NCI-H1930 (cell line): ENCODE measurements at places on chromosomes 3 and 15.
A peak's percentile ranks its signal among the peaks of the same experiment; 100 is the strongest.

DNA sequence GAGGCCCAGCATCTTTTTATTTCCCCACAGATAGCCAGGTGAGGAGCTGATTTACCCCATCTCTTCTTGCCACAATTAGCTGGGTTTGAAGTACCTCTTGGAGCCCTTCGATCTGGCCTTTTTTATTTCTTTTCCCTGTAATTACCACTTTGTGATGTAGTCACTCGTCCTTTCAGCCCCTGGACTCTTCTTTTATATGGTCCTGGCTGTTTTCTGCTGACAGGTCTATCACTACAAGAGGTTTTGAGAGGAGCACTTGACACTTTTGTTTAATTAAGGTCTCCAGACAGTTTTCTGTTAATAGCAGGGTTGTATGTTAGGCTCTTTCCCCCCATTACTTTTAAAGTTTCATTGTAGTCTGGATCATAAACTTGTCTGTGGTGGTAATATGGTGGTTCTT lies 11.8 kb downstream of the ATXN7 start:
- no peak for DNase-seq

- DNase-seq, result no peak
These were observed 10.3 kb upstream of the DNAJC13 start for GRCh38 chr3:132407025-132407424.

GRCh38 chr3:121274411-121274810 lies 271.4 kb downstream of the POLQ start:
- DNase-seq, result no peak

DNA sequence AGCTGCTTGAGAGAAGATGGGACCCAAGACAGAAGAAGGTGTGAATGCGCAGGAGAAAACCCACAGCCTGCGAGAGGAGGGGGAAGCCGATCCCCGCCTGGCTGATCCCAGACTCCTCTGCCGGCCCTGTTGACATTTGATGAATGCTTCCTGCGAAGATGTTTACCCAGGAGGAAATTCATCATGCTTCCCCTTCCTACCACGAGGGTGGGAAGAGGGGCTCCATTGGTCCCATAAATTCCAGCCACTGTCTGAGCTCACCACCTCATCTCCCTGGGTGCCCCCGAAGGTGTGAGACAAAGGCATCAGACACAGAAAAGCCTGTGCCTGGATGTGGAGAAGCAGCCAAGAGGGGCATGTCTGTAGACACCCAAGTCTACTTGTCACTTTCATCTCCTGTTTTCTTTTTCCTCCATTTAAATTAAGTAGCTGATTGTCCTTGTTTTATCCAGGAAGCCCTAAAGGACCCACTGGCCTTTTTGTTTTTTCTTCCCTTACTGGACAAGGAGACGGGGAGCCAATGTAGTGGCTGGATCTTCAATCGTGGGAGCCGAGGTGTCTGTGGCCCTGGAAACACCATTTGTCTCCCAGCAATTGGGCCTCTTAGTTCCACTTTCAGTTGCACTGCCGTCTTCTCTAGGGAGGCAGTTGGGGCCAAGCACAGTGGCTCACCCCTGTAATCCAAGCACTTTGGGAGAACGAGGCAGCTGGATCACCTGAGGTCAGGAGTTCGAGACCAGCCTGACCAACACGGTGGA lies 95.3 kb upstream of the HES1 start:
- no peak for DNase-seq

DNA sequence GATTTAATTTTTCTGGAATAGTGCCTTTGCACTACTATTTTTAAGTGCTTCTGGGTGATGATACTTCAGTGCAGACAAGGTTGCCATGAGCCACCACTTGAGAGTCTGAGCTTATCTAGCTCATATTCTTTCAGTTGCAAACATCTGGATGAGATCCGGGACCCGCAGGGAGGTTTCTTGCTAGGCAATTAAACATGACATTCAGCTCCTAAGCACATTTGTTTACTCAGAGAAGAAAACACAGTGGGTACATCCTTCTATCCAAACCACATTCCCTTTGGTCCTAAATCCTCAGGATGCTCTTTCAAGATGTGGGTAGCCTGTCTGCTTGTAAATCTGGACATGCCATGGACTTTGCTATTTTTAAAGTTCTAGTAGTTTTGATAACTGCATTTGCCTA lies 12.0 kb downstream of the PLSCR1 start:
- no peak for DNase-seq

DNA sequence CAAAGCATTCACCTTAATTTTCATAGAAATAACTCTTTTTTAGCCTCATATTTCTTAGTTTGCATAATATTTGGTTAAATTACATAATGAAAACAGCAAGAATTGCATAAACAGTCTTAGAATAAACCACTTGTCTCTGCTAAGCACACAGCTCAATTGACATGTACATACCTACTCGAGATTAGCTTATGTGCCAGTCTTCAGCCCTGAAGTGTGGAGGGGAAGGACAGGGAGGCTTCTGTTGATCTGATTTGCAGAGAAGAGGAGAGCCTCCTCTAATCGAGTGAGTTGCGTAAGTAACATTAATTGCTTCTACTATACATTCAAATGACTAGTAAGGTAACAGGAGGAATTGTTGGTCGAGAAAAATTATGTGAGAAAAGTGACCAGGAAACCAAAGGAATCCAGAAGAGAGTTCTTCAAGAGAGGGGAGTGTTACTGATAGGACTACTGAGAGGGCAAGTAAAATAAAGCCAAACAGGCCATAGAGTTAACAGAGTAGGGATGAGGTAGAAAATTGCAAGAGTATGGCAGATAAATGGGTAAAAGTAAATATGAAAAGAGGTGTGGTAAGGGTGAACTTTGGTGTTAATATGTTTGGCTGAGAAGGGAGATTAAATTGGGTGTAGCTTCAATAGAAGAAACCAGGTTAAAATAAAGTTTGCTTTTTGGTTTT lies 7.1 kb upstream of the GOLIM4 start:
- DNase-seq, result no peak

DNA sequence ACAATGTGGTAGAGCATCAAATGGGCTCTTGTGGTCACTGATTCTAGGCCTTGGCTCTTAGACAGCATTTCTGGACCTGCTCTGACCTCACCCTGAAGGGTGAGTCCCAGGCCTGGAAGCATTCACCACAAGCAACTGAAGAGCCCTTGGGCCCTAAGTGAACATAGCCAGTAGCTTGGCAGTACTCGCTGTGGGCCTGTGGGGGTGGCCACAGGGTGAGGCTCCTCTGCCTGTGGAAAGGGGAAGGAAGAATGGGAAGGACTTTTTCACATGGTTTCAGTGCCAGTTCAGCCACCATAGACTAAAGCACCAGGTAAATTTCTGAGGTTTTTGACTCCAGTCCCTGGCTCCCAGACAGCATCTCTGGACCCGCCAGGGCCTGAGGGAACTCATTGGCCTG lies 5.1 kb upstream of the ZSCAN2 start:
- no peak for DNase-seq

GRCh38 chr3:178545337-178545736 lies 9.1 kb downstream of the KCNMB2 start:
- no peak for DNase-seq

DNA sequence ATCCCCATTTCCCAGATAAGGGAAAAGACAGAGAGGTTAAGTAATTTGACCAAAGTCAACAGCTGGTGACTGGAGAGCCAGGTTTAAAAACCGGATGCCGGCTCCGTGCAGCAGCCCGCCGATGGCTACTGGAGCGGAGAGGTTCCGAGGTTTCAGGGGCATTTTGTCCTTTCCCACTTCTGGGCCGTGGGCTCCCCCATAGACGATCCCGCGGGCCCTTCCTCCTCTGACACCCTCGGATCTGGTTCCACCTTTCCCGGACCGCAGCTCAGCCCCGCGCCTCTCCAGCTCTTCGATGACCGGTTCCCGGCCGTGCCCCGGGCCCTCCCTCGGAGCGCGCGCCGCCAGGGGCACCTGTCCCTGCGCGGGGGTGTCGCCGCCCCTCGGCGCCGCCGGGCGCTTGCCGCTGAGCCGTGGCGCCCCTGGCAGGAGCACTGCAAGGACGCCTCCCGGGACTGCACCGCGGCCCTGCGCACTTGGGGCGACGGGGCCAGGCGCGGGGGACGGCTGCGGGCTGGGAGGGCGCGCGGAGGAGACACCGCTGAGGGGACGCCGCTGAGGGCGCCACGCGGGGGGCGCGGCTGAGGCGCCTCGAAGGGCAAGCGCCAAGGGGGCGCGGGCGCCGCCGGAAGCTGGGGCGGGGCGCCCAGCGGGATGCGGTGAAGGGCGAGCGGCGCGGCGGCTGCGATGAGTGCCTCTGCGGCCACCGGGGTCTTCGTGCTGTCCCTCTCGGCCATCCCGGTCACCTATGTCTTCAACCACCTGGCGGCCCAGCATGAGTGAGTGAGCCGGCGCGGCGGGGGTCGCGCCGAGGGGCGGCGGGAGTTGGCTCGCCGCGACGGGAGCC lies at the start of gene TM6SF1:
TSS of gene TM6SF1 (plus strand) at position 652 of the 847 bp plus-strand sequence. CDS start at position 688, 36 bp downstream.
- DNase-seq, result peak; percentile 64

GRCh38 chr15:63968122-63968524 lies 78.2 kb downstream of the DAPK2 start:
- DNase-seq, result no peak

DNA sequence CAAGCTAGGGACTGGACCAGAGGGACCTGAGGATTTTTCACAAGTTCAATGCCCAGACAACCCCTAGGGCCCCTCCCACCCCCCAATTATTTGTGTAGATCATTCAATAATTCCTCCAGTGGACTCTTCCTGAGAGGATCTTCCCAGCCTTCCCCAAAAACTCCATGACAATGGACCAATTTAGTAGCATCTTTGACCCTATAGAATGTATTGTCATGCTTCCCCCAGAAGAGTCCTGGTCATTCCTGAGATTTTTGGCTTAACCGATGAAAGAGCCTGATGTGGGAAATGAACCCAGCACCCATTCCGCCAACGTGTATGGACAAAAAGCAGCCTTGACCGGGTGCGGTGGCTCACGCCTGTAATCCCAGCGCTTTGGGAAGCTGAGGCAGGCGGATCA lies 119.2 kb upstream of the RNF7 start:
- no peak for DNase-seq

- peak; percentile 53 for DNase-seq
These were observed at the start of gene SCG3 for GRCh38 chr15:51681303-51681963. Gene SCG3, plus strand, starts transcription at chr15:51681503. Its CDS starts 253 bp downstream, at chr15:51681756.

DNA sequence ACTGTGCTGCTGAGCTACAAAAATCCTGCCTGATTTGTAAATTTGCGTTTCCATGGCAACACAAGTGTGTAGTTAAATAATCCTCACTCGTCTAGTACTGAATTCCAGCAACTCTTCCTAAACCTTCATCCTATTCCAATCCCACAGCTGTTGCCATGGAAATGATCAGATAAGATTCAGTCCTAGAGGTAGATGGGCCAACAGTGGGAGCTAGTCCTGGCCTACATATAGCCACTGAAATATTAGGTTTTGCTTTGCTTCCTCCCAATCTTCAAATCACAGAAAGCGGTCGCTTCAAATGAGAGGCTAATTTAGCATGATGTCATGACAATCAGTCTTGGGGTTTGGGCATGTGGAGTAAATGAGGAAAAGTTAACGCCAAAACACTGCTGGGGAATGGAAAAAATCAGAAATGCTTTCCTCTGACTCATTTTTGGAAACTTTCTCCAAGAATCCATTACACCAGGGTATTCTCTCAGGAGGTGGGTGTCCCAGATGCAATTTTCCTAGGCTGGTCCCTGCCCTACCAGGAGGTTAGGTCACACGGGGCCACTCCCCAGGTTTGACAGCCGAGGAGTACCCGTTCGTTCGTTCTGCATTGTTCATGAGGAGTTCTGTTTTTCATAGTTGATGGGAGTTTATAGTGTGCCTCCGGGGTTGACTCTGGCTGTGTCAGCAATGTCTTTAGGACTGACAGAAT lies 159.2 kb upstream of the SLCO3A1 start:
- no peak for DNase-seq

DNA sequence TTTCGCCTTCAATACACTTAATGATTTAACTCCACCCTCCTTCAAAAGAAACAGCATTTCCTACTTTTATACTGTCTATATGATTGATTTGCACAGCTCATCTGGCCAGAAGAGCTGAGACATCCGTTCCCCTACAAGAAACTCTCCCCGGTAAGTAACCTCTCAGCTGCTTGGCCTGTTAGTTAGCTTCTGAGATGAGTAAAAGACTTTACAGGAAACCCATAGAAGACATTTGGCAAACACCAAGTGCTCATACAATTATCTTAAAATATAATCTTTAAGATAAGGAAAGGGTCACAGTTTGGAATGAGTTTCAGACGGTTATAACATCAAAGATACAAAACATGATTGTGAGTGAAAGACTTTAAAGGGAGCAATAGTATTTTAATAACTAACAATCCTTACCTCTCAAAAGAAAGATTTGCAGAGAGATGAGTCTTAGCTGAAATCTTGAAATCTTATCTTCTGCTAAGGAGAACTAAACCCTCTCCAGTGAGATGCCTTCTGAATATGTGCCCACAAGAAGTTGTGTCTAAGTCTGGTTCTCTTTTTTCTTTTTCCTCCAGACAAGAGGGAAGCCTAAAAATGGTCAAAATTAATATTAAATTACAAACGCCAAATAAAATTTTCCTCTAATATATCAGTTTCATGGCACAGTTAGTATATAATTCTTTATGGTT lies at the start of gene CCR5:
TSS of gene CCR5 (plus strand) at position 108 of the 680 bp plus-strand sequence. CDS start 1,957 bp downstream, outside the sequence.
- no peak for DNase-seq

- no peak for DNase-seq
These were observed 18.2 kb downstream of the IDH3A start for GRCh38 chr15:78167227-78167888.

DNA sequence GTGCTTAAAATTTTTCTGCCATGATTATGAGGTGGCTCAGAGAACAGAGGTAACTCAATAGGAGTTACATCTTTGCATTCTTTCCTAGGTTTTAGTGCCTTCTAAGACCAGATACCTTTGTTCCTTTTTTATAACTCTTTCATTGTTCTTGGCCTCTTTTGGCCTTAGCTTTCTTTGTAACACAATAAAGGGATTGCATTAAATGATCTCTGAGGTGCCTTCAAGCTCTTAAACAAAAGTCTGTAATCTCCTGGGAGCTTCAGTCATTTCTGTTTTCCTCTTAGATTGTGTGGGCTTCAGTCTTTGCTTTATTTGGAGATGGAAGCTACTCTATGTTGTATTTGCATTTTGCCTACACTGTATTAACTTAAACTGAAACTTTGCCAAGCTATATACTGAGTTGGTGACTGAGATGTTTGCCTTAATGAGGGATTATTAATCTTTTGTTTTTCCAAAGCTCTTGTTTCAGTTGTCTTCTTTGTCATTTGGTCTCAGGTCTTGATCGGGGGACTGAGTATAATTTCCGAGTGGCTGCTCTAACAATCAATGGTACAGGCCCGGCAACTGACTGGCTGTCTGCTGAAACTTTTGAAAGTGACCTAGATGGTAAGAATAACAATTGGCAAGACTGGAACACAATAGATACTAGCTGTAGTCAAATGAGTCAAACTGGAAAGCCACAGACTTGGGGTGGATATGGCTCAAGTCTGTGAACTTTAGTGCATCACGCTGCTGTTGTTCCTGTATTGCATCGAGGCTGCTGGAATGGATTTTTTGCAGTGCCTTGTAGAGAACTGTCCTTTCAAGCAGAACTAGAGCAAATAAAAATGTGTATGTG lies 110.3 kb downstream of the HCN4 start:
- no peak for DNase-seq

DNA sequence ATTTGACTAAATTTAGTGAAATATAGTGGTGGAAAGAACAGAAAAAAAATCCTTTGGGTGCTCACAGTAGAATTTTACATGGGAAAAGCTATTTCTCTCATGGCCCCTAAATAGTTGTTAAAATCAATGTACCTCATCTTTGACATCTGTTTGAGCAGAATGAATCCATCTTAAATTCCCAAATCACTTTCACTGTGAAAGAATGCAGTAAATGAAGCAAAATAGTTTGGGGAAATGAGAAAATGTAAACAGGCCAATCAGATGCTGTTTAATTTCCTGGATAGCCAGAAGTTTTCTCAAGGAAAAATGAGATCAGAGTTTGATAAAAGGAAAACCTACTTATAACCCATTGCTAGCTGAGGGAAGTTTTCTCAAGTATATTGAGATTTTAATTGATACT lies 406.9 kb downstream of the ROBO2 start:
- DNase-seq, result no peak

- DNase-seq, result no peak
These were observed 24.4 kb downstream of the CNOT10 start for GRCh38 chr3:32709346-32709745.
